Tibial nerve (tissue), 4 donors: ENCODE measurements at places on chromosomes 6 and 20. TPM values are rescaled to one million over a fixed set of nuclear protein-coding genes. Genes with fewer than 3 reads are reported as not detected.

DNA sequence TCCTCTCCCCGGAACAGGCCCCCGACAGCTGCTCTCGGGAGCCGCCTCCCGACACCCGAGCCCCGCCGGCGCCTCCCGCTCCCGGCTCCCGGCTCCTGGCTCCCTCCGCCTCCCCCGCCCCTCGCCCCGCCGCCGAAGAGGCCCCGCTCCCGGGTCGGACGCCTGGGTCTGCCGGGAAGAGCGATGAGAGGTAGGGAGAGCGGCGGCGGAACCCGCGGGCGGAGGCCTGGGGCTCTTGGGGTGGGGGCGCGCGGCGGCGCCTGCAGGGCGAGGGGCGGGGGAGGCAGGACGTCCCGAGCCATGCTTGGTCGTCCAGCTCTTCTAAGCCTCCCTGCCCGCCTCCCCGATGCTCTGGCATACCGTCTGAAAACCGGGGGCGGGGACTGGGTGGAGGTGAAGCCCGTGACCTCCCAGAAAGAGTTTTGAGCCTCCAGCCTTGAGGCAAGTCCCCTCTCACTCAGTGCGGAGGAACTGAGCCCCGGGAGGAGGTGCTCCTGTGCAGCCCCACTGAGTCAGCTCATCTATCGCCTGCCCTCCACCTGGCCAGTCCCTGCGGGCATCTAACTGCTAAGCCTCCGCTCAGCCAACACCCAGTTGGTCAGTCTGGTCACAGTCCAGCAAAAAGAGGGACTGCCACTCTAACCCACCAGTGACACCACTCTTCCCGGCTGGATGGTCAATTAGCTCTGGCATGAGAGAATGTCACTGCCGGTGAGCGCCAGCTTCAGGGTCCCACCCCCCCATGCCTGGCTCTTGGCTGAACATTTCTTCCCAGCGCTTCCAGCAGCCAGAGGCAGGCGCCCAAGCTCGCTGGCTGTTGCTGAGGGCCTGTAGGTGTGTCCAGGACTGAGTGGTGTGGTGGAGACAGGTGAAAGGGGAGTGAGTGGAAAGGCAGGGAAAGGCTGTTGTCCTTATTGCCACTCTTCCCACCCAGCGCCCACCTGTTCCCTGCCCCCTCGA is 482 bp downstream of the DDR1 start:
- peak overlapping the region; percentile 72 for H3K4me3 ChIP-seq
- H3K27ac ChIP-seq: peak overlapping the region; percentile 91
- no peaks in the 10 kb centered on the region for H3K27me3 ChIP-seq
- no peaks in the 10 kb centered on the region for H3K4me1 ChIP-seq
- no peaks in the 10 kb centered on the region for H3K36me3 ChIP-seq

Gene BPIFB4
- not detected for total RNA-seq

GRCh38 chr6:43243664-43244321 is 512 bp downstream of the TTBK1 start:
- H3K36me3 ChIP-seq: no peaks in the 10 kb centered on the region
- DNase-seq: no peak
- H3K27ac ChIP-seq: no peak overlapping the region
- H3K4me3 ChIP-seq: no peak overlapping the region
- H3K27me3 ChIP-seq: no peaks in the 10 kb centered on the region
- H3K4me1 ChIP-seq: peaks cover 7% of the 10 kb centered on the region

Gene RBPJL
- 0.44 TPM for total RNA-seq

GRCh38 chr6:151680846-151681432 is 126.5 kb upstream of the ESR1 start:
- H3K36me3 ChIP-seq: no peaks in the 10 kb centered on the region
- peak overlapping the region; percentile 68 for H3K27ac ChIP-seq
- H3K4me3 ChIP-seq: no peak overlapping the region
- H3K4me1 ChIP-seq: peaks cover 15% of the 10 kb centered on the region
- no peaks in the 10 kb centered on the region for H3K27me3 ChIP-seq
- no peak for DNase-seq

- no peaks in the 10 kb centered on the region for H3K4me1 ChIP-seq
- no peak overlapping the region for H3K4me3 ChIP-seq
- no peak overlapping the region for H3K27ac ChIP-seq
- no peaks in the 10 kb centered on the region for H3K27me3 ChIP-seq
Measured at GRCh38 chr20:5184684-5185083, 57.9 kb downstream of the CDS2 start.

- H3K36me3 ChIP-seq: no peaks in the 10 kb centered on the region
- H3K27me3 ChIP-seq: peaks cover 7% of the 10 kb centered on the region
- no peak for DNase-seq
- H3K4me1 ChIP-seq: no peaks in the 10 kb centered on the region
Measured at GRCh38 chr6:106963544-106963943, 11.0 kb downstream of the CD24 start.

- peaks cover 9% of the 10 kb centered on the region for H3K4me1 ChIP-seq
- H3K4me3 ChIP-seq: no peak overlapping the region
- H3K36me3 ChIP-seq: no peaks in the 10 kb centered on the region
- H3K27ac ChIP-seq: no peak overlapping the region
- H3K27me3 ChIP-seq: no peaks in the 10 kb centered on the region
Measured at GRCh38 chr20:25571817-25572216, 13.5 kb downstream of the NINL start.

GRCh38 chr6:14046476-14047068 is 71.0 kb upstream of the CD83 start:
- peaks cover 3% of the 10 kb centered on the region for H3K4me1 ChIP-seq
- DNase-seq: no peak
- H3K27ac ChIP-seq: no peak overlapping the region
- no peaks in the 10 kb centered on the region for H3K36me3 ChIP-seq
- no peak overlapping the region for H3K4me3 ChIP-seq

Gene CCM2L
- 5.4 TPM for total RNA-seq

Gene AFDN
- 134 TPM for total RNA-seq

Gene TMEM200A
- total RNA-seq: 11.8 TPM

GRCh38 chr6:53369876-53370515 is 21.2 kb upstream of the ELOVL5 start:
- DNase-seq: no peak
- H3K4me3 ChIP-seq: no peak overlapping the region
- no peaks in the 10 kb centered on the region for H3K4me1 ChIP-seq
- H3K36me3 ChIP-seq: no peaks in the 10 kb centered on the region
- no peak overlapping the region for H3K27ac ChIP-seq

GRCh38 chr6:12482386-12483375 is 192.5 kb downstream of the EDN1 start:
- no peaks in the 10 kb centered on the region for H3K4me1 ChIP-seq
- H3K36me3 ChIP-seq: no peaks in the 10 kb centered on the region

Gene OR2B6
- not detected for total RNA-seq

Gene OR2H1
- not detected for total RNA-seq

DNA sequence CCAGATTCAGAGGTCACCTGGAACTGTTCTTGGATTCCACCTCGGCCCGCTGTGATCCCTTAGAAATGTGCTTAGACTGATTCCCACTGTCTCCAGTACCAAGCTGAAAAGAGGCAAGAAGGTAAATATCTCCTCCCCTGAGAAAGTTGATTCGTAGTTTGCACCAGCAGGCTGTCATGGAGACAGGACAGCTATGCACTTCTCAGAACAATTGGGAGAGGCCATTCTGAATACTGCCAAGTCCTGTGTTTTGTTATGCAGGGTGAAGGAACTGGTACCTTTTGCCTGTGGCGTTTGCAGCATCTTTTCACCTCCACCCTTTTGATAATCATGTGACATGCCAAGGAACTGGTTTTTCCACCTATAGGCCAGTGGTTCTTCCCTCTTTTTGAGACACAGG is 58.2 kb upstream of the RNGTT start:
- H3K36me3 ChIP-seq: no peaks in the 10 kb centered on the region
- no peak for DNase-seq
- H3K4me1 ChIP-seq: no peaks in the 10 kb centered on the region
- H3K27me3 ChIP-seq: no peaks in the 10 kb centered on the region

Gene LAMP5
- 0.21 TPM for total RNA-seq

Gene TFAP2D
- not detected for total RNA-seq

Gene ERVFRD-1
- 0.22 TPM for total RNA-seq

DNA sequence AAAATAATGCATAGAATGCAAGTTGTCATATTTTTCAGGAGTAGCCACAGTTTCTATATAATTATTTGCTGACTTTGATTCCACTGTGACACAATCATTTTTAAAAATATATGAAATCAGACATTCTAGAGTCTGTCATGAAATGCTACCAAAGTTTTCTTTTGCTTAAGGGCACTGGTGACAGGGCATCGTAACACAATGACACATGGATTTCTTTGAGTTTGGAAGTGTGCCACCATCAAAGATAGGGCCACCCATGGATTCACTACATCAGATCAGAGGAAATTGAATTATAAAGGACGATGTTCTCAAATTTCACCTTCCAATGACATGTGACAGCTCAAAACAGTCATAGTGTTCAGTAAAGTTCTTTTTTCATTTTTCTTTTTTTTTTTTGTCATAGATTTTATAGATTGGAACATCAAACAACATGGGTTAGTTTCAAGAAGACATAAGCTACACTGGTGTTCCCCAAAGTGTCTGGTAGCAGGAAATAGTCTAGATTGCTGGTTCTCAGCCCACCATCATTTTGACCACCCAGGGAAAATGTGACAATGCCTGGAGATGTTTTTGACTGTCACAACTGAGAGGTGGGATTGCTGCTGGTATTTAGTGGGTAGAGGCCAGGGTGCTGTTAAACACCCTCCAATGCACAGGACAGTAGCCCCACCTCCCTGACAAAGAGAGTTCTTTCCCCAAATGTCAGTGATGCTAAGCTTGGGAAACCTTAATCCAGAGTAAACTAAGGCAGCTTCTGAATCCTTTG is 123.8 kb upstream of the DOK5 start:
- no peak overlapping the region for H3K4me3 ChIP-seq
- DNase-seq: no peak
- peaks cover 3% of the 10 kb centered on the region for H3K4me1 ChIP-seq
- H3K27ac ChIP-seq: no peak overlapping the region
- no peaks in the 10 kb centered on the region for H3K27me3 ChIP-seq
- no peaks in the 10 kb centered on the region for H3K36me3 ChIP-seq

- peaks cover 22% of the 10 kb centered on the region for H3K27me3 ChIP-seq
- no peak overlapping the region for H3K27ac ChIP-seq
- DNase-seq: no peak
- H3K4me1 ChIP-seq: no peaks in the 10 kb centered on the region
Measured at GRCh38 chr6:116764629-116764960, 924 bp downstream of the FAM162B start.

Gene SUMO4
- total RNA-seq: 6.9 TPM

DNA sequence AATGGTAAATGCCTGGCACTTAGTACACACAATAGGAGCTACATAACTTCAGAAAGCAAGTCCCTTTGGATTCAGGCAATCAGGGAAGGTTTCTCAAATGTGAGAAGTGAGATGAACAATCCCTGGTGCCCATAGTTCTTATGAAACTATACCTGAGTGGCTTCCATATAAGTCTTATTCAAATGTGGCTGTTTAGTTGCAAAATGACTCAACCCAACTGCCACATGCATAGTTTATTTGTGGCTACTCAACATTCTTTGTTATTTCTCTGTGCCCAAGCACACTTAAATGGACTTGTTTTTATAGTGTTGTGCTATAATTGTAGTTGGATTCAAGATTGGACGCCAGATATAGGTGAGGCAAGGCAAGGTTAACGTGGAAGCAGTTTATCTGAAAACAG is 93.7 kb upstream of the ATXN1 start:
- no peaks in the 10 kb centered on the region for H3K27me3 ChIP-seq
- no peak overlapping the region for H3K27ac ChIP-seq
- H3K36me3 ChIP-seq: no peaks in the 10 kb centered on the region
- no peak for DNase-seq

DNA sequence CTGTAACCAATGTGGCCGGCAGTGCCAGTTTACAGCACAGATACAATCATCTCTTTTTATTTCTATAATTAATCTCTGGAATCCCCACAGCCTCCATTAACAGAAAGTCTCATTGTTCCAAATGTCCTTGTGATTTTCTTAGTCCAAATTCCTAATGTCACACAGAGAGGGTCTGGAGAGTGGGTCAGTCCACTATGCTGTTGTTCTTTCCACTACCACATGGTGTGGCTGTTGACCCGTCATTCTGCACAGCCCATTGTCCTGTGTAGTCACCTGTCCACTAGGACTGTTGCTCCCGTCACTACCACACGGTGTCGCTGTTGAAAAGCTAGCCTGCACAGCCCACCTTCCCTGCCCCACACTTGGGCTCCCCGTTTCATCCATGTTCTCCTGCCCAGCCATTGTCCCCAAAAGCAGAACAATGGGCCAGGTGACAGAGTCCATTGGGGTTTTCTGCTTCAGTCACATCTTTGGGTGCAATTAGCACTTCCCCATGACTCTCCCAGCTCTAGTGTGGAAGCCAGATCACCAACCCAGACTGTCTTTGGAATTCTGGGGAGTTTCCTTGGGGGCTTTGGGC is 8.6 kb upstream of the LBP start:
- no peaks in the 10 kb centered on the region for H3K27me3 ChIP-seq
- H3K27ac ChIP-seq: no peak overlapping the region
- H3K36me3 ChIP-seq: no peaks in the 10 kb centered on the region

Gene SLC32A1
- total RNA-seq: not detected

DNA sequence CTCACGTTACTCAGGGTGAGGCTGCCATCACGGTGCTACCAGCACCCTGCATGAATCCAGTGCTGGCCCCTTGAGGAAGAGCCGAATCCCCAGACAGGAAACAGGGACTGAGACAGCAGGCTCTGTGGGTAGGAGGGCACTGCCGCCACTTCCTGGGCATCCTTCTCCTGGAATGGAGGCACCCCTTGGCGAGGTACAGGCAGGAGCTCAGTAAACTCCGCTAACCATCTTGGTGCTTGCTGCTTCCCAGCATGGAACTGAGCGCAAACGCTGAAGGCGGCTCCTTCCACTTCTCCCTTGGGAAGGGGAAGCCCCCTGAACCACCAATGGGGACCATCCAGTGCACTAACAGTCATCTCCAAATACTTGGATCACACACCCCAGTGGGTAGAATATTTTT is 13.5 kb upstream of the CCDC167 start:
- no peak overlapping the region for H3K27ac ChIP-seq
- no peaks in the 10 kb centered on the region for H3K27me3 ChIP-seq
- no peak overlapping the region for H3K4me3 ChIP-seq
- no peaks in the 10 kb centered on the region for H3K36me3 ChIP-seq

DNA sequence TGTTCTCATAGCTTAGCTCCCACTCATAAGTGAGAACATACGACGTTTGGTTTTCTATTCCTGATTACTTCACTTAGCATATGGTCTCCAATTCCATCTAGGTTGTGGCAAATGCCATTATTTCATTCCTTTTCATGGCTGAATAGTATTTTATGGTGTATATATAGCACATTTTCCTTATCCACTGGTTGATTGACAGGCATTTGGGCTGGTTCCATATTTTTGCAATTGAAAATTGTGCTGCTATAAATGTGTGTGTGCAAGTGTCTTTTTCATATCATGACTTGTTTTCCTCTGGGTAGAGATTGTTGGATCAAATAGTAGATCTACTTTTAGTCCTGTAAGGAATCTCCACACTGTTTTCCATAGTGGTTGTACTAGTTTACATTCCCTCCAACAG is 133.0 kb upstream of the TAB2 start:
- H3K4me3 ChIP-seq: no peak overlapping the region
- no peaks in the 10 kb centered on the region for H3K36me3 ChIP-seq
- H3K27me3 ChIP-seq: no peaks in the 10 kb centered on the region

DNA sequence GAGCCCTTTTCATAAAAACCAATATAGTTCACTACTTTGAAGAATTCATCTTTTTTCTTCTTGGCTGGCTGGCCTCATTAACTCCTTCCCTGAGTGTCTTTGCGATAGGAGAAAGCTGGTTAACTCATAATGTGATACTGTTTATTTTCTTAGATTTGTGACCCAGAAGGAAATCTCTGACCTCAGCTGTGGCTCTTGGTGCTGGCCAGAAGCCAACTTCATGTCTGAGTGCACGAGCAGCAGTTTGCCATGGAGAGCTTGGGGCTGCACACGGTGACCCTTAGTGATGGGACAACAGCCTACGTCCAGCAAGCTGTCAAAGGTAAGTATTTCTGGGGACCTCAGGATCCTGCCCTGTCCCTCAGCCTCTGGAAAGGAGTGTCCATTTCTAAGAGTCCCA is 16.7 kb upstream of the DEF6 start:
- no peaks in the 10 kb centered on the region for H3K27me3 ChIP-seq
- no peak overlapping the region for H3K4me3 ChIP-seq
- H3K4me1 ChIP-seq: no peaks in the 10 kb centered on the region
- H3K27ac ChIP-seq: no peak overlapping the region
- H3K36me3 ChIP-seq: peaks cover 3% of the 10 kb centered on the region

Gene UNC93A
- not detected for total RNA-seq
